ENCODE measurements at places on chromosomes 1 and 21. TPM values are rescaled to one million over a fixed set of nuclear protein-coding genes. Genes with fewer than 3 reads are reported as not detected.

DIRAS3 gene
- 22.1 TPM for total RNA-seq

FMO3 gene
- 1.6 TPM for total RNA-seq

RGS8 gene
- total RNA-seq = not detected

ZNF678 gene
- 3.1 TPM for total RNA-seq

KLHL12 gene
- total RNA-seq = 18.8 TPM

TNFRSF25 gene
- 5.6 TPM for total RNA-seq

RERE gene
- 166 TPM for total RNA-seq

LHX8 gene
- total RNA-seq = not detected

KRTAP11-1 gene
- not detected for total RNA-seq

CNTN2 gene
- total RNA-seq = not detected

LENEP gene
- not detected for total RNA-seq

GJA4 gene
- total RNA-seq = 17.0 TPM

ANXA9 gene
- total RNA-seq = 0.21 TPM

NUDT4B gene
- 1.4 TPM for total RNA-seq

TNNT2 gene
- 8,693 TPM for total RNA-seq

TNFRSF14 gene
- total RNA-seq = 14.5 TPM

BMP8A gene
- 0.60 TPM for total RNA-seq

SELP gene
- total RNA-seq = 5.1 TPM

UBE2G2 gene
- 71.4 TPM for total RNA-seq

TNFRSF18 gene
- not detected for total RNA-seq

ALG14 gene
- 3.5 TPM for total RNA-seq

PLEKHG5 gene
- total RNA-seq = 20.2 TPM

HRNR gene
- not detected for total RNA-seq

PBX1 gene
- 59.8 TPM for total RNA-seq

THEMIS2 gene
- total RNA-seq = 18.8 TPM

DDI2 gene
- 15.0 TPM for total RNA-seq

MNDA gene
- total RNA-seq = 2.3 TPM

TATDN3 gene
- 30.3 TPM for total RNA-seq

GPA33 gene
- 1.6 TPM for total RNA-seq

ST6GALNAC3 gene
- 7.7 TPM for total RNA-seq

KLF17 gene
- total RNA-seq = not detected

TFAP2E gene
- total RNA-seq = not detected

NCAM2 gene
- 2.9 TPM for total RNA-seq

TMEM240 gene
- not detected for total RNA-seq

IL23R gene
- not detected for total RNA-seq

ALX3 gene
- total RNA-seq = not detected

XCL2 gene
- total RNA-seq = not detected

CYP4Z1 gene
- 0.41 TPM for total RNA-seq

TRABD2B gene
- 1.1 TPM for total RNA-seq

NUP210L gene
- total RNA-seq = not detected

CFHR4 gene
- not detected for total RNA-seq

REG4 gene
- total RNA-seq = not detected

GUK1 gene
- total RNA-seq = 144 TPM

LINGO4 gene
- 0.60 TPM for total RNA-seq

FAAH gene
- 6.3 TPM for total RNA-seq

SELE gene
- total RNA-seq = 1.9 TPM

SEMA6C gene
- 41.3 TPM for total RNA-seq

MAB21L3 gene
- total RNA-seq = not detected

LCE3E gene
- total RNA-seq = not detected

SPRR2A gene
- not detected for total RNA-seq

RGS13 gene
- total RNA-seq = not detected

All from heart left ventricle (tissue), 16 donors.